ENCODE measurements at places on chromosomes 7 and 10. TPM values are rescaled to one million over a fixed set of nuclear protein-coding genes. Genes with fewer than 3 reads are reported as not detected.
A peak's percentile ranks its signal among the peaks of the same experiment; 100 is the strongest.

- no peak for DNase-seq
Observed at GRCh38 chr7:45219130-45219529, 61.5 kb downstream of the RAMP3 start.

- DNase-seq: no peak
Observed at GRCh38 chr10:61822781-61823230, 78.7 kb upstream of the ARID5B start.

DNA sequence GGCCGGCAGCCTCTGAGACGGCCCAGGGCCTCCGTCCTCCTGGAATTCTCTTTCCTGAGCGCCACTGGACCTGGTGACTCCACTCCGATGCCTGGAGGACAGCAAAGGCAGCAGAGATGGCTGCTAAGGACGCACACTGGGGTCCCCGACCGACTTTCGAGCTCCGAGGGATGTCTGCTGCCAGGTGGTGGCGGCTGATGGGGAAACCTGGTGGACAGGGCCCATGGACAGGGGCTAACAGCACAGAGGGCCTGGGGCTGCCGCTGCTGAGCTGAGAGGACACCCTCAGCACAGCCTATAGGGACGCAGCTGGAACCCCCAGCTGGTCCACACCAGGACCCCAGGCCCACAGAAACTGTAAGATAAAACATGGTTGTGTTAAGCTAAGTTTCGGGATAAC, 366.3 kb downstream of the DNAJB6 start:
- DNase-seq: peak; percentile 45

- DNase-seq: no peak
Observed at GRCh38 chr10:87603196-87603595, 56.5 kb upstream of the PAPSS2 start.

DNA sequence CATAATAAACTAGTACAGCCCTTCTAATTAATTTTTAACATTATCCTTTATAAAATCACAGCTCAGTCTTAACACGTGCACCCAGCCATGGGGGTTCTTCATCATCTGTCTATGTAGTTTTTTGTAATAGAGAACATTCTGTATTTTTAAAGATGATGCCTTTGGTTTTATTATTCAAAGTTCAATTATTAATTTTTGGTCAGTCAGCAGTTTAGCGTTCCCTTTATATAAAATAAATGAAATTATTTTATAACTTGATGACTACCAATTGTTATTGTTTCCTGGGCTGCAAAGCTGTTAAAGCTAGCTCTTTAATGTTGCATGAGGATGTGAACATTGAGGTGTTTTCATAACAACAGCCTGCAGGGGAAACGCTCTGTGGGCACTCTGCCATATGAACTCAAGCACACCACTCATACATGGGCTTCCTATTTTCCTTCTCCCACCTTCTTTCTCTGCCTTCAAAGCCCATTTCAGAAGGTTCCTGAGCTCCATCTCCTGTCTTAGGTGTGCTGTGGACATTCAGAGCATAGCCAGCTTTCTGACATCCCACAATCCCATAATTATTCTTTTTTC, 172.0 kb upstream of the YAE1 start:
- no peak for DNase-seq

DNA sequence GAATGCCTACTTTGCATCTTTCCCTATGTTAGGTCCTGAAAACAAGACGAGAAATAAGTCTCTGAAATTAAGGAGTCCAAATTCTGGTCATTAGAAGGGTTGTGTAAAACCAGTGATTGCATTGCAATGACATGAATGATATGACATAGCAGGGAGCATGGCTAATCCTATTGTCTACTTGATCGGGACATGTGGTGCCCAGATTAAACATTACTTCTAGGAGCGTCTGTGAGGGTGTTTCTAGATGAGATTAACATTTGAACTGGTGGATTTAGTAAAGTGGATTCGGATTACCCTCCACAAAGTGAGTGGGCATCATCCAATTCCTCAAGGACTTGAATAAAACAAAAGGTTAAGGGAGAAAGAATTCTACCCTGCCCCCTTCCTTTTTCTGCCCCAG, 434.9 kb upstream of the KLF6 start:
- DNase-seq: no peak

The SLC25A28 gene
- total RNA-seq: 53.9 TPM

The ANKRD30A gene
- 0.09 TPM for total RNA-seq

The CHRM2 gene
- total RNA-seq: not detected

The ASZ1 gene
- not detected for total RNA-seq

All from sciatic nerve (tissue), 2 donors.